Transverse colon (tissue), 4 donors: ENCODE measurements at places on chromosomes 3 and 15. TPM values are rescaled to one million over a fixed set of nuclear protein-coding genes. Genes with fewer than 3 reads are reported as not detected.

- peaks cover 3% of the 10 kb centered on the region for H3K4me1 ChIP-seq
- no peak for DNase-seq
- H3K27me3 ChIP-seq = no peaks in the 10 kb centered on the region
- no peak overlapping the region for H3K27ac ChIP-seq
Observed at GRCh38 chr3:30341079-30341478, 265.3 kb upstream of the TGFBR2 start.

- peaks cover 6% of the 10 kb centered on the region for H3K4me1 ChIP-seq
- H3K27me3 ChIP-seq = no peaks in the 10 kb centered on the region
- H3K4me3 ChIP-seq = no peak overlapping the region
- DNase-seq = peak; percentile 39
- H3K27ac ChIP-seq = no peak overlapping the region
- H3K36me3 ChIP-seq = no peaks in the 10 kb centered on the region
Observed at GRCh38 chr3:194255252-194256039, 95.7 kb downstream of the CPN2 start.

Gene ALCAM
- total RNA-seq = 9.4 TPM

DNA sequence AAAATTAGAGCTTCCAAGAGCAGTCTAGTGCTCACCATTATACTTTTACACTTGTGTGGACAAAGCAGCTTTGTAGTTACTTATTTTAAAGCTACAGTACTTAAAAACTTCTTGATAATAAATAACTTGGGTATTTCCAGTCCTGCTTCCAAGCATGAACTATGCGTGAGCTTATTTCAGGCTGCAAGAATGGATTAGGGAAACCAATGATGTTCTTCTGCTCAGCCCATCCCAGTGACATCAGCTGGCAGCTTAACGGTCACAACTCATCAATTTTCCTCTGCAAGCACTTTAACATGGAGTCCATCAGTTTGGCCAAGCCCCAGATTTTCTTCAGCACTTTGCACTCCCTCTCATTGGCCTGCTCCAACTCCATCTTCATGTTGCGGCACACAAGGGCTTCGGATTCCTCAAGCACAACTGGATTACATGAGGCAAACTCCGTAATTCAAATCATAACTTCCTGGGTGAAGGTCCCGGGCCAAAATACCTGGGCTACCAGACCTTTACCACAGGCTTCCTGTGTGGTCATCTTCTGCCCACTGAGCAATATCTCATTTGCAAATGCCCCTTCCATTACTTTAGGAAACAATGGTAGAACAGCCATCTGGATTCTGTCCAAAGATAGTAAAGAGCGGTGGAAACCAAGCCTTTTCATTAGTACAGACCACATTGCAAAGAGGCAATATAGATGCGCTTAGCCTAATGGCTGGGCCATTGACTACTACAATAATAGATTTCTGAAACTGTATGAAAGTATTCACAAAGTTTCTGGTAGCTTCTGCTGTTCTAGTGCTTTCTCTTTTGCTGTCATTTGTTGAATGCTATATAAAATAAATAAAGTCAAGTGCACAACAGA is 87.5 kb upstream of the DAZL start:
- H3K27ac ChIP-seq = no peak overlapping the region
- H3K4me1 ChIP-seq = no peaks in the 10 kb centered on the region
- H3K4me3 ChIP-seq = no peak overlapping the region
- no peaks in the 10 kb centered on the region for H3K27me3 ChIP-seq

DNA sequence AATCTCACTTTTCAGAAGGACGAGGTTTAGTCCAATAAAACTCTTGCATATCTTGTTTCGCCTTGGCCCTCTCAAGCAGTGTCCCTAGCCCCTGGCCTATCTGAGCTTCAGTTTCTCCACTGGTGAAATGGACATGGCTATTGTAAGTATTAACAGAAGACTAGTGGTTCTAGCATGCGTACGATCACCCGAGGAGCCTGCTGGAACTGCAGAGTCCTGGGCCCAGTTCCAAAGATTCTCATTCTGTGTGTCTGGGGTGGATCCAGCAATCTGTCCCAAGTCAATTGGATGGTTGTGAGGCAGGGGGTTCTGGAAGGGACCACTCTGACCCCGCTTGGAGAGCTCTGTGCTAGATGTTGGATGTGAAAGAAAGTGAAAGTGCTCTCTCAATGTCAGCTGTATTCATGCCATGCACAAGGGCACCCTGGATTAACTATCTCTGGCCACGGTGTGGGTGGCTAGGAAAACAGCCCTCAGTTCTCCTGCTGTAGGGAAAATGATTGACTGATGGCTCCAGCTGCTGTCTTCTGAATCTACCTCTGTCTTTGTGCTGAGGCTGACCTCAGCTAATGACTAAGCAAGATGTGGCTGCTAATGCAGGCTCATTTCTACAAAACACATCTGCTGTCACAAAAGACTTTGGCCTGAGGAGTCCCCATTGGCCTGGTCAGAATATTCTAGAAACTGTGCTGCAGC is 1.9 kb upstream of the PLA1A start:
- no peak for DNase-seq
- H3K27ac ChIP-seq = no peak overlapping the region
- H3K27me3 ChIP-seq = no peaks in the 10 kb centered on the region
- no peaks in the 10 kb centered on the region for H3K36me3 ChIP-seq

- H3K27me3 ChIP-seq = no peaks in the 10 kb centered on the region
- no peak for DNase-seq
- no peaks in the 10 kb centered on the region for H3K4me1 ChIP-seq
- no peak overlapping the region for H3K27ac ChIP-seq
- H3K4me3 ChIP-seq = no peak overlapping the region
Observed at GRCh38 chr3:127151251-127151564, 41.7 kb upstream of the PRR23E start.

DNA sequence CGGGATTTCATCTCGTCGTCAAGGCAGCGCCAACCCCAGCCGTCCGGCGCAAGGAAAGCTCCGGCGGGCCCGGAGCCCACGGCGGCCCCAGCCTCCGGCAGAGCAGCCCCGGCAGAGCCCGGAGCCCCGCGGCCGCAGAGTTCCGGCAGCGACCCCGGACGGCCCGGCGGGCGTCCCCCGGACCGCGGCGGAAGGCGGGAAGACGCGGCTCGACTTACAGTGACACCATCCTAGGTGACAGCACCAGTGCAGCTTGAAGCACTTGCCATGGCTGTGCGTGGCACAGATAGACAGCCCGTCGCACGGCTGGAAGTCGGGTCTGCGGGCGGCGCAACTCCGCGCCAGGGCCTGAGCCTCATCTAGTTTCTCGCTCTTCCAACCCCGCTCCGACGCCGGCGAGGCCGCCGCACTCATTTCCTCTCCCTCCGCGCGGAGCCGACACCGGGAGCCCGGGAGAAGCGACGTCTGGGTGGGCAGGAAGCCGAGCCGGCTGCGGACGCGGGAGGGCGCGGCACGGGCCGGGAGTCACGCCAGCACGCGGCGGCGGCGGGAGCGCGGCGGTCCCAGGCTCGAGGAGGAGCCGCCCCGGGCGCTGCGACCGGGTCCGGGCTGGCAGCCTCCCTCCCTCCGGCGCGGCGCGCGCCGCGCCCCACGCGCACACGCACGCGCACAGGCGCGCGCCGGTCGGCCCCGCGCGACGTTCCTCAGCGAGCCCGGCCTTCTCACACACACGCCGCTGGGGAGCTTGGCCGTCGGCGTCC is at the start of gene C3orf70:
Gene C3orf70, minus strand, starts transcription at position 651 of the 761 bp plus-strand sequence. Its CDS starts 237 bp downstream, at position 414.
- H3K27me3 ChIP-seq = peaks cover 4% of the 10 kb centered on the region
- H3K27ac ChIP-seq = peak within 1 kb of the TSS; percentile 81
- DNase-seq = peak; percentile 69
- peaks cover 13% of the 10 kb centered on the region for H3K4me1 ChIP-seq
- no peaks in the 10 kb centered on the region for H3K36me3 ChIP-seq

DNA sequence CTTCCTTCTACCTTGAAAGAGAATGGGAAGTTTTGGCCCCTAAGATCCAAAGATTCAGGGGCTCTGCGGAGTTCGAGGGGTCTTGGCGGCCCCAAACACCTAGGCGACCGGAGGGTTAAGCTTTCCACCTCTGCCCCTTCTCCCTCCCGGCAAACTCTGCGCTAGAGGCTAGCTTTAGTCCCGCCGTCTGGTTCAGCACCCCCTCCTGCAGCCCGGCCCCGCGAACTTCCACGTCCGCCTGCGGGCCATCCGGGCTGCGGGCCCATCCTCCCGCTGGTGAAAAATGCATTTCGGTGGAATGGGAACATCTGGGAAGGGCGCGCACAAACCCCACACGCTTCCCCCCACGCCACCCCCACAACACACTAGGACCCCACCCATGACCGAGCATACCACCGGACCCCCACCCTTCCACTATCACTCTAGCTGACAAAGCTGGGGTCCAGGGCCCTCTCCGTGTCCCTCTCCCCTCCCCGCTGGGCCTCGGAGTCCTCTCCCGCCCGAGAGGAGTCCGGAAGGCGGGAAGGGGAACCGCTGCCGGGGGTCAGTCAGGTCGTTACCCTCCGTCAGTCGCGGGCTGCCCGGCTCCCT is 1.0 kb downstream of the SHOX2 start:
- peak overlapping the region; percentile 48 for H3K4me3 ChIP-seq
- peaks cover 42% of the 10 kb centered on the region for H3K4me1 ChIP-seq
- no peak for DNase-seq
- peaks cover 93% of the 10 kb centered on the region for H3K27me3 ChIP-seq

GRCh38 chr3:127325629-127325961 is 37.7 kb upstream of the PRR20G start:
- H3K36me3 ChIP-seq = no peaks in the 10 kb centered on the region
- H3K4me3 ChIP-seq = no peak overlapping the region
- DNase-seq = no peak
- no peak overlapping the region for H3K27ac ChIP-seq
- no peaks in the 10 kb centered on the region for H3K27me3 ChIP-seq
- H3K4me1 ChIP-seq = no peaks in the 10 kb centered on the region

- no peak for DNase-seq
- H3K4me3 ChIP-seq = no peak overlapping the region
- H3K27me3 ChIP-seq = no peaks in the 10 kb centered on the region
- H3K27ac ChIP-seq = no peak overlapping the region
- H3K36me3 ChIP-seq = no peaks in the 10 kb centered on the region
Observed at GRCh38 chr3:171155122-171155700, 128.7 kb upstream of the SLC2A2 start.

DNA sequence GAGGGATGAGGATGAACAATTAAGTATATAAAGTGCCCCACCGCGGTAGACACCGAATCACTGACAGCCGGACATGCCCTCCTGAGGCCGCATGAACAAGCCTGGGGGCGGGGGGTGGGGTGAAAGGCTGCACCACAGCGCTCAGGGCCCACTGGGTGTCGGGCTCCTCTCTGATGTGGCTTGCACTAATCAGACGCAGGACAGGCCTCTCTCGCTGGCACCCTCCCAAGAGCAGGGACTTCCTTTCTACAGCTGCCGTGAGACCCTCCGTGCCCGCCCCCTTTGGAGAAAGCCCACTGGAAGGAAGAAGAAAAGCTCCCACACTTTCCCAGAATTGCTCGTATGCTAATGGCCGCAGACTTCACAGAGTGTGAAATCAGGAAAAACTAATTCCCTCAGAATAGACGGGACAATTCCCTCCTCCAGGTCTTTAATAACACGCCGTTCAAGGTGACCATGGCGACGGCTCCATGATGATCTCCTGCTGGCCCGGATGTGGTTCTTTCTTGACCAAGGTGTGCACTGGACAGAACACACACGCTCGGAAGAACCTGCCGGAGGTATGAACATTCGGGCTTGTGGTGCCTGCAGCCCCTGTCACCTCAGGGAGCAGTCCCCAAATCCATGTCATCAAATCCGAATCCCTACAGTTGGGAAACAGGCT is 32.0 kb downstream of the IQSEC1 start:
- no peaks in the 10 kb centered on the region for H3K27me3 ChIP-seq
- no peak for DNase-seq
- H3K27ac ChIP-seq = no peak overlapping the region
- no peaks in the 10 kb centered on the region for H3K4me1 ChIP-seq

Gene VPS8
- 35.8 TPM for total RNA-seq

Gene HLTF
- total RNA-seq = 3.4 TPM

Gene PAK2
- 26.2 TPM for total RNA-seq

- no peak overlapping the region for H3K27ac ChIP-seq
- no peaks in the 10 kb centered on the region for H3K4me1 ChIP-seq
- H3K4me3 ChIP-seq = no peak overlapping the region
- H3K27me3 ChIP-seq = peaks cover 26% of the 10 kb centered on the region
- no peak for DNase-seq
- H3K36me3 ChIP-seq = no peaks in the 10 kb centered on the region
Observed at GRCh38 chr3:13231781-13232666, 158.8 kb upstream of the IQSEC1 start.

GRCh38 chr15:58066042-58066867 is 744 bp upstream of the ALDH1A2 start:
- no peak overlapping the region for H3K27ac ChIP-seq
- no peaks in the 10 kb centered on the region for H3K36me3 ChIP-seq
- H3K27me3 ChIP-seq = peaks cover 74% of the 10 kb centered on the region
- H3K4me1 ChIP-seq = peaks cover 3% of the 10 kb centered on the region
- peak; percentile 66 for DNase-seq
- peak overlapping the region; percentile 32 for H3K4me3 ChIP-seq

Gene NME9
- total RNA-seq = not detected
